ENCODE measurements at places on chromosomes 16 and 17.

DNA sequence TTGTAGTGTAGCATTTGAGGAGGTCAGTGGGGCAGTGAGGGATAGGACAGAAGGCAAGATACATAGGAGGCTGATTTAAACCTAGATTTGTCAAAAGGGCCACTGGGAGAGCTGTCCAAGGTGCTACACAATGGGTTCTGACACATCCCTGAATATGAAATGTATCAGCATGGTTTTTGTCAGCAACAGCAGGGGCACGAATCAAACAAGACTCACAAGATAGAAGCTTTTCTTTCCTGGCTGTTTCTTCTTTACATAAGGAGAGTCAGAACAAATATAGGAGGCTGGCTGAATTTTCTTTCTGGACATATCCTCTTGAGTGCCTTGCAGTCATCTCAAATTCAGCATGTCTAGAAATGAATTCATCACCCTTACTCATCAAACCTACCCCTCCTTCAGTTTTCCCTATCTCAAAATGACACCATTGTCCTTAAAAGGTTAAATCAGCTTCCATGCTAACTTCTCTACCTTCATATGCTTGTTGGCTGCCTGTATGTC is 130.5 kb downstream of the NPIPB5 start:
- DNase-seq: peak; percentile 63

- no peak for DNase-seq
Measured at GRCh38 chr17:27797390-27798091, 2.8 kb downstream of the NOS2 start.

- DNase-seq: no peak
Measured at GRCh38 chr16:11263737-11264136, 5.4 kb downstream of the TNP2 start.

DNA sequence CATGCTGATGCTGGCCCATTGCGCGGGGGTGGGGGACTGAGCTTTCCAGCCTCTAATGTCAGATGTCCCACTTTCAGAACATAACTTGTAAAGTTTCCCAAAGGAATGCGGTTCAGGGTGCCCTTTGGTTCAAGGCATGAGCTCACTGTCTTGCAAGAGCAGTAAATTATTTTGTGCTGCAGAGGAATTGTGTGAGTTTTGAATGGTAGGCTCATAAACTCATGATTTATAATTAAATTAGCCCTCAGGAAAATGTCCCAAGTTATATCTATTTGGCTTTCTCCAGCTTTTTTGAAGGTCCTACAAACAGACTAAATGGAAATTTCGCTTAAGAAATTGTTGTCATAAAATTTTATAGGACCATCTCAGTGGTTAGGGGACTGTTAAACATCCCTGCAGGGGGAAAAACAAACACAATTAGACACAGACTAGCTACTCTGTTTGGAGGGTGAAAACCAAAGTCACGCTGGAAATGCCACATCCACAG is 321.8 kb downstream of the HS3ST3B1 start:
- DNase-seq: no peak
